ENCODE measurements at places on chromosomes 7 and 10.

GRCh38 chr7:116232920-116233319 lies 22.6 kb downstream of the TES start:
- DNase-seq: no peak

GRCh38 chr10:69972981-69973397 lies 79.7 kb upstream of the MACROH2A2 start:
- no peak for DNase-seq

- no peak for DNase-seq
These were observed 355.7 kb downstream of the DNAJB6 start for GRCh38 chr7:157692460-157693011.

- DNase-seq: no peak
These were observed 55.7 kb upstream of the MKX start for GRCh38 chr10:27801171-27801785.

- DNase-seq: no peak
These were observed 89.6 kb downstream of the LRRC4 start for GRCh38 chr7:127941476-127942210.

GRCh38 chr7:142298009-142298408 lies 40.2 kb upstream of the PRSS58 start:
- DNase-seq: peak; percentile 56

- DNase-seq: no peak
These were observed 76.0 kb downstream of the ITGB1 start for GRCh38 chr10:32882076-32882475.

DNA sequence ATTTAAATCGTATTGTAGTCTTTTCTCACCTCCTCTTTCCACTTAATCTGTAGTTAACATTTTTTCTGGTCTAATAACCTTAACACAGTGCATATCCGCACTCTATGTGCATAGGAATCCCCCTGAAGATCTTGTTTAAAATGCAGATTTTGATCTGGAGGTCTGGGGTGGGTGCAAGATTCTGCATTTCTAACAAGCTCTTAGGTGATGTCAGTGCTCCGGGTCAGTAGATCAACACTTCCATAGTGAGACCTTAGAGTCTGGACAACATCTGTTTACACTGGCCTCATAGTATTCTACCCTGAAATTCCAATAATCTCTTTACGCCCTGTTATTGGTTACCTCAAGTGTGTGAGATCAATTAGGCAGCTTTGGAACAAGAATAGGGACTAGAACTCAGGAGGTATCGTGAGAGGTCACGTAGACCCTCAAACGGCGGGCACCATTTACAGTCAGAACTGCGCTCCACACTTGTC lies 434 bp upstream of the PLEKHA8 start:
- no peak for DNase-seq

- no peak for DNase-seq
These were observed 36.4 kb downstream of the COPG2 start for GRCh38 chr7:130632111-130632510.

DNA sequence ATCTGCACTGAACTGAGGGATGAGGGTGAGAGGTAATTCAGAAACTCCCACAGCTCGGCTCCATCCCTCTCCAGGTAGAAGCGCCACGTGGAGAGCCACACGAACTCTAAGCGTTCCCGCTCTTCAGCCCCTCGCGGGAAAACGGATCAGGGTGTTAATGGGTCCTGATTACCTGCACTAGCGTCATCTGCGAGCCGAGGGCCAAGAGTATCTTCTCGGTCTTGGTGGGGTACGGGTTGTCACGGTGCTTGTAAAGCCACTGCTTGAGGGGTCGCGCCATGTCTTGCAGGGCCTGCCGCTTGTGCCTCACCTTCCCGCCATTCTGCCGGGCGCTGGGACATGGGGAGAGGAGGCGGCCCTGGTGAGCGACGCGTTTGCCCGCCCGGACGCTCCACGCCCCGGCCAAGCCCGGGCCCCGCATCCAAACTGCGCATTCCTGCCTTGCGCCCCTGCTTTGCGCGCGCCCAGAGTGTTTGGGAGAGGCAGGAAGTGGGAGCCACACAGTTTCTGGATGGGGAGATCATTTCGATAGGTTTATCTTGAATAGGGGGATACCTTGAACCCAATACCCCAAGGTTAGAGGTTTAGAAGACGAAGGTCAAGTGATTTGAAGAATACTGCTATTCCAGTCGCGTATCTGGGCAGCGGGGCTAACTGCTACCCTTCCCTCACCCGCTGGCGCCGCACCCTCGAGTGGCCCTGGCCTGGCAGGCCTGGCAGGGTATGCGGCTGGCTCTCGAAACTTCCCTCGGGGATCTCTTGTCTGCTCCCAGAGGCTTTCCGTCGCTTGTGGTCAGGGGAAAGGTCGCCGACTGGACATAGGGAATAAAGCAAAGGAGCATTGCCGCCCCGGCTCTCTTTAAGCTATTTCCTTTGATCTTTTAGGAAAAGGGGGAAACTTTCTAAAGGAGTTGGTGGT lies 4.2 kb downstream of the MKX start:
- DNase-seq: peak; percentile 19

- DNase-seq: no peak
These were observed 125.0 kb downstream of the TEX36 start for GRCh38 chr10:125557801-125558505.

DNA sequence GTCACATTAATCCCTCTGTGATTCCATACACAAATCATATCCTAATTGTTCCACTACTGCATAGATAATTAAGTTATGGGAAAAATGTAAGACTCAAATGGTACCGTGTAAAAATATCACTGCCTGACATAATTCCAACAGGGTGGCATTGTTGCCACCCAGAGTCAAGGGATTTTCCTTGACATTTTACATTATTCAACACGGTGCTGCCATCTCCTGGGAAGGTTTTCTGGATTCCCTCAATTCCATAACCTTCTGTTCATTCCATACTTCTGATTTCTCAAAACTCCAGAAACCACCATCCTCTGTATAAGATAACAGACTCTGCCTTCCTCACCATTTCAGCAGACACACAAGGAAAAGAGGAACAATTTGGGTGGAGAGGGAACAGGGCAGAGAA lies 495.9 kb downstream of the XPNPEP1 start:
- DNase-seq: no peak

GRCh38 chr10:114548662-114549061 lies 109.4 kb downstream of the ABLIM1 start:
- DNase-seq: peak; percentile 59

GRCh38 chr7:54813398-54813797 lies 54.4 kb upstream of the SEC61G start:
- no peak for DNase-seq

GRCh38 chr10:10860455-10860976 lies 157.2 kb upstream of the CELF2 start:
- no peak for DNase-seq

GRCh38 chr10:129170812-129171211 lies 296.2 kb upstream of the MGMT start:
- no peak for DNase-seq

- DNase-seq: peak; percentile 64
These were observed 42.2 kb upstream of the GRB10 start for GRCh38 chr7:50824882-50825281.

- peak; percentile 77 for DNase-seq
These were observed 30.2 kb downstream of the WDR86 start for GRCh38 chr7:151379534-151380198.

GRCh38 chr10:132691711-132692153 lies 94.2 kb downstream of the NKX6-2 start:
- no peak for DNase-seq

DNA sequence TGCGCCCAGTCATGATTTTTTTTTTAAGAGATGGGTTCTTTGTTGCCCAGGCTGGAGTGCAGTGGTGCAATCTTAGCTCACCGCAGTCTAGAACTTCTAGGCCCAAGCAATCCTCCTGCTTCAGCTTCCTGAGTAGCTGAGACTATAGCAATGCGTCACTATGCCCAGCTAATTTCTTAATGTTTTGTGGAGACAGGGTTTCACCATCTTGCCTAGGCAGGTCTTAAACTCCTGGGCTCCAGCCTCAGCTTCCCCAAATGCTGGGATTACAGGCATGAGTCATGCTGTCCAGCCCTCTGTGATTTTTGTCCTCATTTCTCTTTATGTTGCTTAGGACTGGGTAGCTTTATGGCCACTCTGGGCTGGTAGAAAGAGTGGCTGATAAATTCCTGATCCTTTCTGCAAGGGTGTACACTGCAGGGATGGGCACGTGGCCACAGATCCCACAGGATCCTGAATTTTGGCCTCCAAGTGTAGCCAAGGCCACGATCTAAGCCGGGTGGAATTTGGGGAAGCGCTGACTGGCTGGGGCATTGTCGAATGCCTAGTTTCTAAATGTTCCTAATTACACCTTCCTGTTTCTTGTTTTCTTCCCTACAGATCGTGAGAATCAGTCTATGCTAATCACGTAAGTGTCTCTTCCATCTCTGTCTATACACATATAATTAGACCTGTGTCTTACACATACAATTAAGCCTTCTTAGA lies 24.1 kb upstream of the MYH16 start:
- no peak for DNase-seq

GRCh38 chr10:104762793-104763192 lies 121.7 kb downstream of the SORCS3 start:
- no peak for DNase-seq

- DNase-seq: no peak
These were observed 37.0 kb downstream of the SEC61G start for GRCh38 chr7:54722026-54722425.

GRCh38 chr10:132532179-132532578 lies 5.4 kb upstream of the INPP5A start:
- DNase-seq: no peak

DNA sequence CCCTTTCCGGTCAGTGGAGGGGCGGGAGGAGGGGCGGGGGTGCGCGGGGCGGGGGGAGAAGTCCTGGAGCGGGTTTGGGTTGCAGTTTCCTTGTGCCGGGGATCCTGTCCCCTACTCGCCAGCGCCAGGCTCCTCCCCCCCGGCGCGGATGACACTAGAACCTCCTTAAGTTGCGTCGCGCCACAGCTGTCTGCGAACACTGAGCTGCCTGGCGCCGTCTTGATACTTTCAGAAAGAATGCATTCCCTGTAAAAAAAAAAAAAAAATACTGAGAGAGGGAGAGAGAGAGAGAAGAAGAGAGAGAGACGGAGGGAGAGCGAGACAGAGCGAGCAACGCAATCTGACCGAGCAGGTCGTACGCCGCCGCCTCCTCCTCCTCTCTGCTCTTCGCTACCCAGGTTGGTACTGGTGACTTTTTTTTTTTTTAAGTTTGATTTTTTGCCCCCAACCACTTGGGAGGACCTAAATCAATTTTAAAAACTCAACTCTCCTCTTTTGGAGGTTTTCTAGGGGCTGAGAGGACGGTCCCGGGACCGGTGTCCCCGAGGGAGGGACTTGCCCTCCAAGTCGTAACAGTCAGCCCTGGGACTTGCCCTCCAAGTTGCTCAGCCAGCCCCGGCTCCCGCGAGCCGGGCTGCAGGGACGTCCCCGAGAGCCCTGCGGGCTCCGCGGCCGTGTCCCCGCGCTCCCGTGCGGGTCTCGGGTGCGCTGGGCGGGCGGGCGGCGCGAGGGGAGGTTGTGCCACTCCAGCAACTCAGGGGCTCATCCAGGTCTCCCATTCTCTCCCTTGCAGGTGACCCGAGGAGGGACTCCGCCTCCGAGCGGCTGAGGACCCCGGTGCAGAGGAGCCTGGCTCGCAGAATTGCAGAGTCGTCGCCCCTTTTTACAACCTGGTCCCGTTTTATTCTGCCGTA lies at the start of gene GATA3:
Gene GATA3 (plus strand): TSS at position 195 of the 914 bp plus-strand sequence. CDS start 968 bp downstream, outside the sequence.
- peak; percentile 80 for DNase-seq

DNA sequence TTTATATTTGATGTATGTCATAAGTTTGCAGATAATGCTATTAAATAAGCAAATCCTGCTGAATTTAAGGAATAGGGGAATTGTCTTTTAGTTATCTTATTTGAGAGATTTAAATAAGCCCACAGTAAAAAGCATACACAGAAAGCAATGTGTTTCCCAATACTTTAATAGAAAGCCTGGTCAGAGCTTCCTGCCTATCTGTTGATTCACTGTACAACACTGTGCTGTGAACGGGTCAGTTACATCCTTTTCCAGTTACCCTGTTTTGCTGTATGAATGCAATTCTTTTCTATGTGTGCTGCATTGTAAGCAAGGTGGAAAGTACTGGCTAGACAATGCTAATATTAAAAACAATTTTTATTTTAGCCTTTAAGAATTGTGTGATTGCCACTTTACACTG lies 81.2 kb downstream of the ANKRD7 start:
- DNase-seq: no peak

Measured in ELF-1 (cell line).